ENCODE measurements at places on chromosomes 16 and 17. TPM values are rescaled to one million over a fixed set of nuclear protein-coding genes. Genes with fewer than 3 reads are reported as not detected.

GRCh38 chr17:79990051-79990592 lies 45.5 kb downstream of the TBC1D16 start:
- H3K27me3 ChIP-seq: no peaks in the 10 kb centered on the region
- H3K4me1 ChIP-seq: peaks cover 96% of the 10 kb centered on the region
- peak; percentile 77 for DNase-seq

- H3K27me3 ChIP-seq: no peaks in the 10 kb centered on the region
- no peak overlapping the region for H3K27ac ChIP-seq
- H3K4me3 ChIP-seq: no peak overlapping the region
- no peaks in the 10 kb centered on the region for H3K36me3 ChIP-seq
- no peak for DNase-seq
These were observed 58.3 kb upstream of the AKTIP start for GRCh38 chr16:53561101-53561888.

GRCh38 chr17:10286324-10286723 lies 86.5 kb downstream of the MYH13 start:
- no peak overlapping the region for H3K4me3 ChIP-seq
- peaks cover 14% of the 10 kb centered on the region for H3K27me3 ChIP-seq
- no peak for DNase-seq

- H3K27ac ChIP-seq: peak overlapping the region; percentile 51
- DNase-seq: peak; percentile 43
- peaks cover 4% of the 10 kb centered on the region for H3K4me1 ChIP-seq
- peak overlapping the region; percentile 69 for H3K4me3 ChIP-seq
- peaks cover 7% of the 10 kb centered on the region for H3K36me3 ChIP-seq
These were observed 542 bp downstream of the SLC39A11 start for GRCh38 chr17:73091770-73092522.

DNA sequence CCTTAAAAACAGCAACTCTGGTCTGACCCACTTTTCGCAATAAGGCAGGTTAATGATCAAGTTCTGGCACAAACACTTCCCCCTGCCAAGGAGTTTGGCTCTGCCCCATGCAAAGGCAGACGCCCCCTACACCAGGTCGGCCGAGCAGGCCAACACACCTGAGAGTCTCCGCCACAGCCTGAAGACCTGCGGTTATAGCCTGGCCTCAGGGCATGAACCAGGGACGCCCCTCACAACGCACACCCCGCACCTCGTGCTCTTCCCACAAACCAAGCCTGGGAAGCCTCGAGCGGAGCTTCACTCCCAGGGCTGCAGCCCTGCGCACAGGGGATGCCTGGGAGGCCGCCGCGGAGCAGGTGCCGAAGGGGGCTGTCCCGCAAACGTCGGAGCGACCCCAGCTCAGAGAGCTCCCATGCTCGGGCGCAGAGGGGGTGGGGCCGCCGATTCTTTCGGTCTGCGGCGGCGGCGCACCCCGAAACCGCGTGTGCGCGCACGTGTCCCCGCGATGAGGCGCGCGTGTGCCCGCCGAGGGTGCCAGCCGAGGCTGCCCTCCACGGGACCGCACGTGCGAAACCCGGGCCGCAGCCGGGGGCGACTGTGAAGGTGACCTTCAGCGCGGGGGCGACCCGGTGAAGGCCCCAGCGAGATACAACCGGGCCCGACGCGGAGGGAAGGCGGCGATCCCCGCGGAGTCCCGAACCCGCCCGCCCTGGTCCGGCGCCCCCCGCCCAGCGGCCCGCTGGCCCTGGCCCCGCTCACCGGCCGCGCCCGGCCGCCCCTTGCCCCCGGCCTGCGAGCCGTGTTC lies 559 bp downstream of the CLUH start:
- H3K27me3 ChIP-seq: no peaks in the 10 kb centered on the region
- H3K36me3 ChIP-seq: peaks cover 13% of the 10 kb centered on the region
- peaks cover 42% of the 10 kb centered on the region for H3K4me1 ChIP-seq
- peak overlapping the region; percentile 80 for H3K4me3 ChIP-seq
- peak; percentile 72 for DNase-seq

PPP1R1B gene
- polyA plus RNA-seq: 20.4 TPM

OR1F1 gene
- polyA plus RNA-seq: not detected
